Fibroblast of the aortic adventitia (primary cell): ENCODE measurements at places on chromosomes 12 and 14. TPM values are rescaled to one million over a fixed set of nuclear protein-coding genes. Genes with fewer than 3 reads are reported as not detected.

The SPATS2 gene
- 25.1 and 34.1 TPM in 2 replicates for total RNA-seq

The C12orf56 gene
- 4.0 TPM in 1 of 2 replicates, not detected in the other for total RNA-seq

The SERPINA6 gene
- not detected in 2 replicates for total RNA-seq

GRCh38 chr14:100837805-100838350 lies 12.0 kb downstream of the MEG3 start:
- no peak for DNase-seq

DNA sequence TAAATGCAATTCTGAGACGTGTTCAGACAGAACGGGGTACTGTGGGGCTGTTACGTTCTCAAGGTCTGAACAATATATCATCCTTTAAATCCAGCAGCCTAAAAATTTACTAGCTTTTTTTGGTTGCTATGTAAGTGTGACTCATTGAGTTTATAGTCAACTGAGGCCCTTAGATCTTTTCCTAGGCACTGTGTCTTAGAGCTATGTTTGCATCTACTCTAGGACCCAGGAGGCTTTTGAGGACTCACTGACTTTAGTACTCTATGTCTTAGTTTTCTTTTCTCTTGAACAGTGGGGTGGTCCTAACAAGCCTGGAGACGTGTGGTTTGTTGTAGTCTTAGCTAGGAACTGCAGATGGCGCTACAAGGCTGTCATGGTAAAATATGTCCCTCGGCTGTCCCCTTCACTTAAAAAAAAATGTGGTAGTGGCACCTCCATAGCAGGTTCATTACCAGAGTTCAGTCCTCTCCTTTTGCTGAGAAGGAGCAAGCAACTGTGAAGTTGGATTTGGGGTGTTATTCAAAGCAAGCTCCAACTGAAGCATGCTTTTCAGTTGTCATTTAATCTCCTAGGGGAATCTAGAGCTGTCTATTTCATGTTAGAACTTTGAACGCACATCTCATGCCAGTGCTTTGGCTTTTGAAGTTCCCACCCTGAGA lies 8.7 kb upstream of the SPATS2 start:
- DNase-seq = peak; percentile 83

DNA sequence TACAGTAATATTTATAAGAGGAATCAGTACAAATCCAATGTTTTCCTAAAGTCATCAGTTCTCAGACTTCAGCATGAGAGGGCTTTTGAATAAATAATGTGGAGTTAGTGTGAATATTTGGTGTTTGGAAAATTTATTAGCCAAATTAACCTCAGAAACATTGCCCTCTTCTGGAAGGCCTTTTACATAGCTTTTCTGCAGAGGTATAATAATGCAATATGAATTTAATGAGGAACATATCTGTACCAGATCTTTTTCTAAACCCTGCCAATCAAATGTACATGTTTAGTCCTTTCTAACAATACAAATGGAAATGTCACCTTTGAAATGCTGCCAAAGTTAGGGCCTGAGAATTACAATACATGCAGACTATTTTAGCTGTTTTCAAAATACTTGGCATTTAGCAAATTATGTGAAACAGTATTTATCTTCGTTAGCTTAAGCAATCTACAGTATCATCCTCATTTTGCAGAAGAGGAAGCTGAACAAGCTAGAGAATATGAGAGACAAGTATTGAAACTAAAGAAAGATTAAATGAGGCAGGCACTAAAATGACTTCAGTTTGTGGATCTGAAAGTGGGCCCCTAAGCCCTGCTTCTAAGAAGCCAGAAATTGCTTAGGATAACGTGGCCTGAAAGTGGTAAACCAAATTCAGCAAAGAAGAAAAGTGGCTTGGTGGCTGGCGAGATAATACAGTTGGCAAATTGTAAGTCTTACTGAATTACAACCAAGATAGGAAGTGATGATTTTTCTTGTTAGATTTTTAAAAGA lies 60.4 kb upstream of the MANSC4 start:
- peak; percentile 28 for DNase-seq

GRCh38 chr14:89276424-89276975 lies 140.5 kb downstream of the FOXN3 start:
- DNase-seq = no peak

DNA sequence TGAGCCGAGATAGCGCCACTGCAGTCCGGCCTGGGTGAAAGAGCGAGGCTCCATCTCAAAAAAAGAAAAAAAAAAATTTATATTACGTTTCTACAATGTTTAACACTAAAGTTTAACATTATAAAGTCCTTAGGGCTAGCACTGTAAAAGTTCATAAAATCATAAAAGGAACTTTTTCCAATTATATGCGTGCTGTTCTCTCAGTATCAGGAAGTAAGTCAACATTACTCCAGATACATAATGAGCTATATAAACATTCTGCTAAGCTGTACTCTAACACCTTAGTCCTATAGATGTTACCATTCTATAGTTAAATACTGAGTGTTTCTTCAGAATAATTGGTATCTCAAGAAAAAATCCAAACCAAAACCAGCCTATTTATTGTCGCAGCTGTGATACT lies 32.6 kb downstream of the SLC41A2 start:
- DNase-seq = no peak

DNA sequence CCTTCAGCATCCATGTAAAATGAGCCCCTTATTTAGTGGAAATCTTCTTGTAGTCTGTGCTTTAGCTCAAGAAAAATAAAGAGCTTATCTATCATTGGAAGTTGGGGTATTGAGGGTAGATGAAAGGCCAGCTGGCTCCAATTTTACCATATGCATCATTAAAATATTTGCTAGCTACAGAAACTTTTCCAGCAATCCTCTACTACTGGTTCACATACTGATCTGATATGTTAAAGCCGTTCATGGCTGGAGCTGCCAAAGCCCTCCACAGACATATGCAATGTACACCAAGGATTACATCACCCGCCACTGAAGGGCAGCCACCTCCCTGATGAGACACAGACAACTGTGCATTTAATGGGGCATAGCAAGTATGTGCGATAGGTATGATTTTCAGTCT lies 1205.3 kb downstream of the GALC start:
- peak; percentile 70 for DNase-seq

GRCh38 chr12:40254455-40255085 lies 29.8 kb downstream of the LRRK2 start:
- no peak for DNase-seq

DNA sequence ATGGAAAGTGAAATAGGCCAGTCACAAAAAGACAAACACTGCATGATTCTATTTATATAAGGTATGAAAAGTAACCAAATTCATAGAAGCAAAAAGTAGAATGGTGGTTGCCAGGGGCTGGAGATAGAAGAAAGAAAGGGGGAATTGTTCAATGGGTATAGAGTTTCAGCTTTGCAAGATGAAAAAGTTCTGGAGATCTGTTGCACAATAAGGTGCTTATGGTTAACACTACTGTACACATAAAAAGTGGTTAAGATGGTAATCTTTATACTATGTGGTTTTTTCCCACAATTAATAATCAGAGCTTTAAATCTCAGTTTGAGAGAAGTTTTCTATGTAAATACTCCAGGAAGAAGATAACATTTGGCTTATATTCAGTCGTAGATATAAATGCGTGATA lies 73.4 kb downstream of the SLC38A4 start:
- DNase-seq = no peak

DNA sequence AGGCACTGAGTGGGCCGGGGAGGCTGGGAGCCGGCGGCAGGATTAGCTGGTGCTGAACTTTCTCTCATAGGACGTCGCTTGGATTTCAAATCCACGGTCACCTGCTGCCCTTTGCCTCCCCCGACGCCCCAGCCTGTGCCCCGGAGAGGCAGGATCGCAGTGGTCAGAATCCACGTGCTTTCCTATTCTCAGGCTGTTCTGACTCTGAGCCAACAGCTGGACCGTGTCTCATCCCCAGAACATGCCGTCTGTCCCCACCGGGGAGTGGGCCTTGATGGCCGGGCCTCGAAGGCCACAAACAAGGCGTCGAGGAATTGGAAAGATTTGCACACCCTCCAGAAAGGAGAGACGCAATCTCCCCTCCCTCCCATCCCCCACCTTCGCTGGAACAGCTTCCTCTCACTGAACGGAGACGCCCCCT lies 18.5 kb upstream of the MLXIP start:
- DNase-seq = no peak
